ENCODE measurements at places on chromosomes 5 and 9. TPM values are rescaled to one million over a fixed set of nuclear protein-coding genes. Genes with fewer than 3 reads are reported as not detected.

PTPN3 gene
- not detected for total RNA-seq

- peak; percentile 82 for DNase-seq
- no peak overlapping the region for H3K4me3 ChIP-seq
- H3K27me3 ChIP-seq, result no peaks in the 10 kb centered on the region
- no peaks in the 10 kb centered on the region for H3K4me1 ChIP-seq
- no peaks in the 10 kb centered on the region for H3K36me3 ChIP-seq
Observed at GRCh38 chr9:108761655-108762347, 94.0 kb downstream of the ACTL7B start.

GRCh38 chr5:5464036-5464715, 41.7 kb downstream of the ICE1 start:
- no peaks in the 10 kb centered on the region for H3K27me3 ChIP-seq
- no peak overlapping the region for H3K4me3 ChIP-seq
- no peaks in the 10 kb centered on the region for H3K4me1 ChIP-seq
- H3K36me3 ChIP-seq, result peaks cover 51% of the 10 kb centered on the region
- no peak overlapping the region for H3K27ac ChIP-seq

GRCh38 chr5:178667101-178667500, 40.3 kb upstream of the CLK4 start:
- no peak overlapping the region for H3K27ac ChIP-seq
- H3K27me3 ChIP-seq, result no peaks in the 10 kb centered on the region
- no peaks in the 10 kb centered on the region for H3K4me1 ChIP-seq
- no peaks in the 10 kb centered on the region for H3K36me3 ChIP-seq
- no peak for DNase-seq
- no peak overlapping the region for H3K4me3 ChIP-seq

CSNK1G3 gene
- total RNA-seq, result 28.5 TPM

GRCh38 chr5:102955488-102955887, 164.4 kb downstream of the GIN1 start:
- no peaks in the 10 kb centered on the region for H3K27me3 ChIP-seq
- no peaks in the 10 kb centered on the region for H3K36me3 ChIP-seq
- H3K4me3 ChIP-seq, result no peak overlapping the region
- no peak for DNase-seq
- no peaks in the 10 kb centered on the region for H3K4me1 ChIP-seq
- H3K27ac ChIP-seq, result no peak overlapping the region

GRCh38 chr9:13878241-13878711, 435.7 kb downstream of the NFIB start:
- no peak for DNase-seq
- no peaks in the 10 kb centered on the region for H3K36me3 ChIP-seq
- H3K27me3 ChIP-seq, result no peaks in the 10 kb centered on the region
- H3K4me1 ChIP-seq, result peaks cover 13% of the 10 kb centered on the region
- H3K27ac ChIP-seq, result no peak overlapping the region

GRCh38 chr9:128835246-128836210, 5.9 kb upstream of the SPOUT1 start:
- H3K36me3 ChIP-seq, result no peaks in the 10 kb centered on the region
- no peaks in the 10 kb centered on the region for H3K4me1 ChIP-seq
- no peak overlapping the region for H3K4me3 ChIP-seq
- H3K27me3 ChIP-seq, result no peaks in the 10 kb centered on the region
- no peak overlapping the region for H3K27ac ChIP-seq

TARS1 gene
- total RNA-seq, result 132 TPM

DNA sequence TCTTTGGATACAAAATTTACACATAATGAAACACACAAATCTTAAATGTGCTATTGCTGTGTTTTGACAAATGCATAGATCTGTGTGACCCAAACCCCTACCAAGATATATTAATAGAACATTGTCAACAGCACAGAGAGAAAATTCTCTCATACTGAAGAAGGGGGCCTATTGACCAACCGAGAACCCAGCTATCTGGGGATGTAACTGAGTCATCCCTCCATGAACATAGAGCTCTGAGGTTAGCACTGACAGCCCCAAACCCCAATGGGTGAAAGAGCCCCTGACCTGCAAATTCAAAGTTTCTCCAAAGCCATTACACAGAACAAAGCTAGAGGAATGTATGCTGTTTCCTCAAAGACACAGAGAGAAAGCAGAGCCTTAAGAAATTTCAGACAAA, 180.8 kb downstream of the PAX5 start:
- no peak overlapping the region for H3K27ac ChIP-seq
- H3K4me1 ChIP-seq, result peaks cover 2% of the 10 kb centered on the region
- H3K4me3 ChIP-seq, result no peak overlapping the region
- H3K27me3 ChIP-seq, result no peaks in the 10 kb centered on the region
- H3K36me3 ChIP-seq, result peaks cover 3% of the 10 kb centered on the region

DNA sequence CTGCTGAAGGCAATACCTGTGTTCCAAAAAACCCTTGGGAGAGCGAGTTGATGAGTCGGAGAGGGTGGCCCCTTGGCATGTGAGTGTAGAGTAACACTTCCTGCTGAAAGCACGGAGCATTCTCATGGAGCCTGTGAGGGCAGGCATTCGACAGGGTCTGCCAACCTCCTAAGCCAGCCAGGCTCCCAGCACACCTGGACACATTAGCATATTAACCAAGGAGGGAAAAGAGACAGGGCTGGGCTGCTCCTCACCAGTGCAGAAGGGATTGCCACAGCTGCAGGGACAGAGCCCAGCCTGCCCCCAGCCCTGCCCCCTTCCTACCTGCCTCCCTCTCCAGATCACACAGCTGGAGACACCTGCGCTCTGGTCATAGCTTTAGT, 46.4 kb upstream of the SEMA4D start:
- no peaks in the 10 kb centered on the region for H3K36me3 ChIP-seq
- no peak overlapping the region for H3K4me3 ChIP-seq
- H3K27me3 ChIP-seq, result no peaks in the 10 kb centered on the region
- H3K27ac ChIP-seq, result no peak overlapping the region

GRCh38 chr5:120251898-120252297, 212.2 kb upstream of the PRR16 start:
- DNase-seq, result no peak
- no peaks in the 10 kb centered on the region for H3K36me3 ChIP-seq
- no peaks in the 10 kb centered on the region for H3K4me1 ChIP-seq
- H3K27ac ChIP-seq, result no peak overlapping the region
- H3K4me3 ChIP-seq, result no peak overlapping the region
- no peaks in the 10 kb centered on the region for H3K27me3 ChIP-seq

DNA sequence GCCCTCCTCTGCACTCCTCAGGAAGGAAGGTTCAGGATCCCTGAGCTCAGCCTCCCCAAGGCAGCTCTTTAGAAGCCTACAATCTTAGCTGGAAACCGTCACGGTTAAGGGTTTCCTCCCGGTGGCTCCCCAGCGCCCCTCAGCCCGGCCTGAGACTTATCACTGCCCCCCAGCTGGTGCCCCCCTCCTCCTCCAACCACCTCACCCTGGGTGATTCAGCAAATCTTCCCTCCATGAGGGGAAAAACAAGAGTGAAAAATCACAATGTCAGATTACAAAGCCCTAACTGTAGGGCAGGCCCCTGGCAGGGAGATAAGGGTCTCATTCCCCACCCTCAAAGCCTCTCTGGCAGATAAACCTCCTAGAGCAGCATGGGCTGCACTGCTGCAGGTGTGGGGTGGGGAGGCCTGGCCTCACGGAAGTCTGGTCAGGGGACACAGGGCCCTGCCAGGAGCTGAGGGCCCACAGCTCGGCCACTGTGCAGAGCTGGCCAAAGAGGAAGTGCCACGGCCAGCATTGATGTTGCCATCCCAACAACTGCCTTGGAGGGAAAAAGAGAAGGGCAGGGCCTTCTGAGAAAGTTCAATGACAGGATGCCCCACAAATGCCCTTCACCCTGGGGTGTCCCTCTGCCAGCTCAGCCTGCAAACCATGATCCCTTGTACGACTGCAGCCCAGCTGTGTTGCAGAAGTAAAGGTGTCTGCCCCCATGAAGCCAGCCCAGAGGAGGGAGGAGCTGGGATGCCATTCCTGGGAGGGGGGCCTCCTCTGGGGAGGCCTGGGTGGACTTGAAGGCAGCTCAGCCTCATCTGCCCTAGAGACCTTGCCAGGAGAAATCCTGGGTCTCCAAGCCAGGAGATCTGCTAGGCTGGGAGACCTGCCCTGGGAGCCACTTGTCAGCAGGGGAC, 25.9 kb downstream of the GFI1B start:
- DNase-seq, result peak; percentile 69
- H3K36me3 ChIP-seq, result no peaks in the 10 kb centered on the region
- peaks cover 60% of the 10 kb centered on the region for H3K4me1 ChIP-seq
- H3K27ac ChIP-seq, result peak overlapping the region; percentile 81

DNA sequence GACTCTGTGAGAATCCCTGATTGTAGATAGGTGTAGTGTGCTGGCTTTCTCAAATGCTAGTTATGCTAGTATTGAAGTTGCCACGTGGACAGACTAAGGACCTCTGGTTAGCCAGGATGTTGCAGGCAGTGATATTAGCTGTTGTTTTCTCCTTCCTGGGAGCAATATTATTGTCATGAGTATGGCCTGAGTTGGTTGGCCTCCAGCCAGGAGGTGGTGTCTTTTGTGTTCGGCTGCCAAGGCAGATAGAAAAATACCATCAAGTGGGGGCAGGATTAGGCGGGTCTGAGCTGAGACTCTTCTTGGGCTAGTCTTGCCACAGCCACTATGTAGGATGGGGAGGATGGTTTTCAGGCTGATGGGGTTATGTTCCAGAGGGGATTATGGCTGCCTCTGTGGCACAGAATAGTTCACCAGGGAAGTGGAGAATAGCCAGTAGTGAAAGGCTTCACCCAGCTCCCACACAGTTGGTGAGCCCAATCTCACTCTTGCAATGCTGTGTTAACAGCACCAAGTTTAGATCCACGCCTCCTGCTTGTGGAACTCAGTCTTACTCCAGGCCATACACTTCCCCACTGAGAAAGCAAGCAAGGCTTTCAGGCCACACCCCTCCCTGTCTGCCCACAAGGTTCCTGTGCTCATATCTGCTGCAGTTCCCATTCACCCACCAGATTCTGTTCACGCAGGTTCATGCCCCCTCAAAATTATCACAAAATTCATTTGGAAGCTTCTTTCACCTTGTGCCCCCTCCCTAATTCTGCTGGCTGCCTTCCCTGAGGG, 31.2 kb downstream of the GHR start:
- no peak overlapping the region for H3K27ac ChIP-seq
- no peak overlapping the region for H3K4me3 ChIP-seq
- no peaks in the 10 kb centered on the region for H3K36me3 ChIP-seq
- no peaks in the 10 kb centered on the region for H3K4me1 ChIP-seq
- DNase-seq, result no peak
- H3K27me3 ChIP-seq, result no peaks in the 10 kb centered on the region

- no peak for DNase-seq
- H3K36me3 ChIP-seq, result no peaks in the 10 kb centered on the region
- H3K4me3 ChIP-seq, result no peak overlapping the region
- H3K27ac ChIP-seq, result no peak overlapping the region
- peaks cover 45% of the 10 kb centered on the region for H3K4me1 ChIP-seq
Observed at GRCh38 chr5:68283766-68284165, 68.2 kb downstream of the PIK3R1 start.

GZMA gene
- total RNA-seq, result not detected

PCDHGB1 gene
- 15.3 TPM for total RNA-seq

GRCh38 chr9:89051421-89052025, 60.3 kb downstream of the S1PR3 start:
- DNase-seq, result no peak
- H3K27ac ChIP-seq, result no peak overlapping the region
- H3K4me1 ChIP-seq, result no peaks in the 10 kb centered on the region
- H3K4me3 ChIP-seq, result no peak overlapping the region

OTP gene
- total RNA-seq, result not detected

GRCh38 chr5:136730426-136730825, 365.1 kb upstream of the TRPC7 start:
- no peak overlapping the region for H3K4me3 ChIP-seq
- no peak overlapping the region for H3K27ac ChIP-seq
- no peak for DNase-seq
- H3K27me3 ChIP-seq, result no peaks in the 10 kb centered on the region
- H3K36me3 ChIP-seq, result no peaks in the 10 kb centered on the region

DNA sequence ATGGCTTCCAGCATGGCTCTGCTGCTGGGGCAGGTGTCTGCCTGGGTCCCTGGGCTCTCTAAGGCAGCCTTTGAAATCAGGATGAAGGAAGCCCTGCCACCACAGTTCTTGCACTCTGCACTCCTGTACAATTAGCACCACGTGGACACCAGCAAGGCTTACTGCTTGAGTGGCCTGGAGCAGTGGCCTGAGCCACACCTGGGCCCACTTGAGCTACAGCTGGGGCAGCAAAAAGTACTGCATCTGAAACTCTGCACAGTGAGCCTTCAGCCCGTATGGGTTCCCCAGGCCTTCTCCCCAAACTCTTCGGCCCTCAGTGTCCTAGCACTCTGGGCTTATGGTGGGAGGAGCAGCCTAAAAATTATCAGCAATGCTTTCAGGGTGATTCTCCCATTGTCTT, 8.0 kb upstream of the INIP start:
- DNase-seq, result peak; percentile 77
- H3K27ac ChIP-seq, result peak overlapping the region; percentile 94
- H3K27me3 ChIP-seq, result no peaks in the 10 kb centered on the region
- no peaks in the 10 kb centered on the region for H3K36me3 ChIP-seq
- H3K4me3 ChIP-seq, result no peak overlapping the region

Data from Karpas-422 (cell line).